ENCODE measurements at places on chromosomes 2 and 18.

DNA sequence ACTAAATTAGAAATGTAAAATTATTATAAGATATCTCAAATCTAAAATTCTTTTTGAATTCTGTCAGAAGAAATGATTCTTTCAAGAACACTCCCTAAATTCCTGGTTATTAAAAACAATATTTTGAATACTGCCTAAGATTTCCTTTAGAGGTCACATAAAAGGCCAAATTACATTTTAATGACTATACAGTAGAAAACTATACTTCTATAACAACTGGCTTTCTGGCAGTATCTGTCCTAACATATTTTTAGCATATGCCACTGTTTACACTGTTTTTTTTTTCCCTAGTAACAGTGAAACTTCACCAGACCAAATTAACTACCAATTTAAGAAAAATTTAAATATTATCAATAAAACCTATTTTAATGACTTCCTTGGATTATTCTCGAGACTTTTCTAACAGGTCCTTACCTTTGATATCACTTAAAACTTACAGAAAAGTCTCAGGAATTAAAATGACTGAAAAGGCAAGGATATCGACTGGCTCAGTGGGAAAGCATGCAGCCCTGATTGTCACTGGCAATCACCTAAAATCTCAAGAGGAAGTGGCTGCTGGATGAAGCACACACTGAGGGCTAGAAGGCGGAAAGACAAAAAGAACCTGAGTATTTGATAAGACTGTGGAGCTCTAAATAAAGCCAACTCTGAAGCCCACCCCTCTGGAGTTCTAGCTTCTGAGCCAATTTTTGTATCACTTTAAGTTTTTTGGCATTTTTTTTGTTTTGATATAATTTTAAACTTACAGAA, 59.6 kb downstream of the SPIRE1 start:
- DNase-seq: no peak

DNA sequence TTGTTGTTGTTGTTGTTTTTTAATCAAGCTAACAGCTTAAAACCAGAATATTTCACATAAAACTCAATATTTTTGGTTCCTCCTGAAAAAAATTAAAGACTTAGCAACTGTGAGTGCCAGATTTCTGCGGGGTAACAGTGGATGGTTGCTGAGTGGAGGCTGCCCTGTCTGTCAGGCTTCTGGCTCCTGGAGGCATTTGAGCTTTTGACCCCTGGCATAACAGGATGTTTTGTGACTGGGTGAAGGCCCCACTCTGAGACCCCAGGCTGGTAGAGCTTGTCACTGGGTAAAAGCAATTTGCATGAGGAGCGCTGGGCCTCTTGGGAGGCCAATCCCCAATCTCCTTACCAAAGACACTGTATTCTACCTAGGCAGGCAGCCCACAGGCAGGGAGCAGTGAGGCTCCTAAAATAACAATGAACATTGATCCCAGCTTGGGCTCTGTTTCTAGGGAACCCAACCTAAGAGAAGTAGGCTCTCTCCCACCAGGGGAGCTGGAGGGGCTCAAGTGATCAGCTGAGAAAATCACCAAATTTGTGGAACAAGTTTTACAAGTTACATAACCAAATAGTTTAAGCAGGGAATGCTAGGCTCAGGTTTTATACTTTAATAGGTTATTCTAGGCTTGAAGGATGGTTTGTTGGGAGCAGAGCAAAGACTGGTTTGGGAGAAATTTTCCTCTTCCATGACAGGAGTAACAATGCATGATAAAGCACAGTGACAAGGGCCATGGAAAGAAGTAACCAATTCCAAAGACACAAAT, 5.9 kb upstream of the SPRED2 start:
- DNase-seq: no peak

- no peak for DNase-seq
Observed at GRCh38 chr2:74033375-74033774, 48.7 kb downstream of the TET3 start.

DNA sequence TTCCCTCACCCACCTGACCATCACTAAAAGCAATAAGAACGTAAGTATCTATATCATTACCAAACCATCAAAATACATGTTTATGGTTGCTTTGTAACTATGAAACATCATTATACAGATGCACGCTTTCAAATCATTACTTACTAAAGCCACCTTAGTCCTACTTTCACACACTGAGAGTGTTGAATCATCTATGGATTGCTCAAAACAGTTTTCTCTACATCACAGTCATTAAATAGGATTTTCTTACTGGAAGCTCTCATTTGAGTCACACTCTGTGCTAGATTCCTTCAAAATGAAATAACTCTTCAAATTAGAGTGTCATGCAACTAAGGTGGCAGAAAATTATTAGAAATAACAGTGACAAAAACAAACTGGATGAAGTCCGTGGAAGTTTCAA, 878.4 kb downstream of the CPS1 start:
- DNase-seq: no peak

DNA sequence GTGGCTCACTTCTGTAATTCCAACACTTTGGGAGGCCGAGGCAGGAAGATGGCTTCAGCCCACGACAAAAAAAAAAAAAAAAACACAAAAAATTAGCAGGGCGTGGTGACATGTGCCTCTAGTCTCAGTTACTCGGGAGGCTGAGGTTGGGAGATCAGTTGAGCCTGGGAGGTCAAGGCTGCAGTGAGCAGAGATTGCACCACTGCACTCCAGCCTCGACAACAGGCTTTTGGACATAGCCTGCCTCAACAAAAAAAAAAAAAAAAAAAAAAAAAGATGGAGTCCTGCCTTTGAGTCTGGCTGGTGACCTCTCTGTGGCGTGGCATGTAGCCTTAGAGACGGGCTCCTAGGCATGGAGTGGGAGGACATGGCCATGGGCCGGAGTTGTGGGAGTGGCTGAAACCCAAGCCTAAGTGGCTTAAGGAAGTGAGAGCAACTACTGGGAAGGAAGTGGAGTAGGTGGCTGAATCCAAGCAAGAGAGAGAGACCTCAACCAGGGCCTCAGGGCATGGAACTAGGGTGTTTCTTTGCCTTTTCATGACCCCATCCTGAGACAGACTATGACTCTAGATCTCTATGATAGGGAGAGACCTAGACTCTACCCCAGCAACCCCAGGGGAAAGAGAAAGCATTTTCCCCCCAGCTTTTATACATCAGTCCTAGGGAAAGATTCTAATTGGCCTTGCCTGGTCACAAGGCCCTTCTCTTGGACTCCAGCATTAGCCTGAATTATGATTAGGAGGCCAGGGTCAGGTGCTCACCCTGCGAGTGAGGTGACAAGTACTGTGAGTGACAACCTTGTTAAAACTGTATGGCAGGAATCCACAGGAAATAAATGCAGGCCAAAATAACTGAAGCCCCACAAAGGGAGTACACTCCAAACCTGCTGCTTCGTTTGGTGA, 34.2 kb downstream of the NPAS2 start:
- DNase-seq: no peak

GRCh38 chr2:236693531-236693930, 123.9 kb downstream of the ACKR3 start:
- DNase-seq: no peak

- DNase-seq: no peak
Observed at GRCh38 chr2:11683966-11684365, 14.0 kb upstream of the NTSR2 start.

DNA sequence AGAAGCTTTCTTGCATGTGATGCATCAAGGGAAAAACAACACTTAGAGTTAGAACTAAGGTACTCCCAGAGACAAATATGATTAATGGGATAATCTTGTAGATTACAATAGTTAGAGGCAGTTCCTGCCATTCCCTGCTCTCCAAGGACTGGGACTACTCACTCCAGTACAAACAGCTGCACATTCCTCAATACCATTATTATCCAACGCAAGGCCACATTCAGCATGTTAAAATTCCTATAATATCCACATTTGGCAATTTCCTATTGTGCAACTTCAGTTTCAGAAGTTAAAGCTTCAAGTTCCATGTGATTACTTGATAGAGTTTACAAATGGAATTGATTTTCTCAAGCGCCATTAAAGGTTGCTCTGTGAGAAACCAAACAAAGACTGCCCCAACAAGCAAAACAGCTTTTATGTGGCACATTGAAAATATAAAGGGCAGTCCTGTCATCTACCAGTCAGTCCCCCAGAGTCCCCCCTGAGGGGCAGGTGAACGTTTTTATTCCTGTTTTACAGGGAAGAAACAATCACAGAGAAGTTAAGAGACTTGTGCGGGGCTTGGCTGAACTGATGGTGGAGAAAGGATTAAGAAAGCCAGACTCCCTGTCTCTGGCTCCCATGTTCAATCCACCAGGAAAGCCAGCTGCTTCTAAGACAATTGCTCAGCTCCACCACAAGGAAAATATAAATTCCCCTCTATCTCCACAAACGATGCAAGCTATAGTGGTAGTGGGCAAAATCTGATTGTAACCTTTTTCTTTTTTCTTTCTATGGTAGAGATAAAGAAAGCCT, 72.6 kb downstream of the TXNL1 start:
- DNase-seq: no peak

- DNase-seq: peak; percentile 48
Observed at GRCh38 chr18:13629841-13630715, 96.3 kb downstream of the FAM210A start.

DNA sequence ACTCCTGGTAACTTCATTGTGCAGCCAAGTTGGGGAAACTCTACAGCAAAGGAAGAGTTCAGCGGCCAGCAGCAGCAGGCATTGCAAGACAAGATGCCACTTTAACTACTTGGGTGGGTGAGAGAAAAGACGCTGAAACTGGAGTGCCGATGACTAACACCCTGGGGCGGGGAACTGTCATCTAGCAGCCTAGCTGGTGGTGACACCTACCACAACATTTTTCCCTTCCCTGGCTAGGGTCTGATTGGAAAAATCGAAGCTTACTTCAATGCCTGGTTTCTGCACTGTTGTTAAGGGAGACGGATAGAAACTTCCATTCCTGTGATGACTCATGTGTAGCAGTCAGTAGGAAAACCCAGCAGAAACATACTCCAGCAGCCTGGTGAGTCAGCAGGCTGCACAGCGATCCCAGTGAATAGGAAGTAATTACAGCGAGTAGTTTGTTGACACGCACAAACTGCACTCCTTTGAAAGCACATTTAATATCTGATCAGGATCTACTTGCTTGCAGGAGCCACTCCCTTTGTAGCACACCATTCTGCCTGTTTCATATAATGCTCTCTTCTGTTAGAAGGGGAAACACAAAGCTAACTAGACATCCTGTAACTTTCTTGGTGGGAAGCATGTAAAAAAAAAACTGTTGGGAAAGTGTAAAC, 62.1 kb upstream of the MAPRE2 start:
- peak; percentile 97 for DNase-seq

- DNase-seq: no peak
Observed at GRCh38 chr2:26000561-26001082, 18.3 kb upstream of the KIF3C start.

GRCh38 chr2:45771261-45771660, 119.8 kb downstream of the PRKCE start:
- no peak for DNase-seq

- no peak for DNase-seq
Observed at GRCh38 chr2:64767670-64768468, 114.2 kb upstream of the SERTAD2 start.

- no peak for DNase-seq
Observed at GRCh38 chr2:223959688-223960087, 2.4 kb downstream of the MRPL44 start.

- no peak for DNase-seq
Observed at GRCh38 chr2:18505703-18506341, 54.6 kb downstream of the RDH14 start.

DNA sequence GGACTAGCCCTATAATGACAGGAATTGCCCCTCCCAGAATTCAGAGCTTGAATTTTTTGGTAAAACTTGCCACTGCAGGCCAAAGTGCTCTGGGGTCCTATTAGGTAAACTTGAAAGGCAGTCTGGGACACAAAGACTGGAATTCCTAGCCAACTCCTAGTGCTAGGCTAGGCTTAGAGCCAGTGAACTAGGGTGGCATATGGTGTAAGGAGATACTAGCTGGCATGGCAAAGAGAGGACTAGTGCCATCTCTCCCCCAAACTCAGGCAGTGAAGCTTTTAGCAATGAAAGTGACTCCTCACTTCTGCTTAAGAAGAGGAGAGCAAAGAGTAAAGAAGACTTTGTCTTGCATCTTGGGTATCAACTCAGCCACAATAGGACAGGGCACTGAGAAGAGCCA, 410.5 kb upstream of the CNTNAP5 start:
- DNase-seq: no peak

DNA sequence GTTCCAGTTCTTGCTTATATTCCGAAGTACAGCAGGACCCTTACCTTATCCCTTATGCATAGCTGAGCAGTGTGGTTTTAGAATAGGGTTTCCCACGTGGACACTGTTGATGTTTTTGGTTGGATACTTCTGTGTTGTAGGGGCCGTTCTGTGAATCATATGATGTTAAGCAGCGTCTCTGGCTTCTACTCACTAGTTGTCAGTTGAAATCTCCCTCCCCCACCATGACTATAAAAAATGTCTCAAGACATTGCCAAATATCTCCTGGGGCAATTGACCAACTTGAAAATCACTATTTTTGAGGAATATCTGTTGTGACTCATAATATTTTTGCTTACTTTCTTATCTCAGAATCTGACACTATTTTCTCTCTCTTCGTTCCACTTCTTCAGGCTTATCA, 713.7 kb downstream of the TSN start:
- DNase-seq: no peak

DNA sequence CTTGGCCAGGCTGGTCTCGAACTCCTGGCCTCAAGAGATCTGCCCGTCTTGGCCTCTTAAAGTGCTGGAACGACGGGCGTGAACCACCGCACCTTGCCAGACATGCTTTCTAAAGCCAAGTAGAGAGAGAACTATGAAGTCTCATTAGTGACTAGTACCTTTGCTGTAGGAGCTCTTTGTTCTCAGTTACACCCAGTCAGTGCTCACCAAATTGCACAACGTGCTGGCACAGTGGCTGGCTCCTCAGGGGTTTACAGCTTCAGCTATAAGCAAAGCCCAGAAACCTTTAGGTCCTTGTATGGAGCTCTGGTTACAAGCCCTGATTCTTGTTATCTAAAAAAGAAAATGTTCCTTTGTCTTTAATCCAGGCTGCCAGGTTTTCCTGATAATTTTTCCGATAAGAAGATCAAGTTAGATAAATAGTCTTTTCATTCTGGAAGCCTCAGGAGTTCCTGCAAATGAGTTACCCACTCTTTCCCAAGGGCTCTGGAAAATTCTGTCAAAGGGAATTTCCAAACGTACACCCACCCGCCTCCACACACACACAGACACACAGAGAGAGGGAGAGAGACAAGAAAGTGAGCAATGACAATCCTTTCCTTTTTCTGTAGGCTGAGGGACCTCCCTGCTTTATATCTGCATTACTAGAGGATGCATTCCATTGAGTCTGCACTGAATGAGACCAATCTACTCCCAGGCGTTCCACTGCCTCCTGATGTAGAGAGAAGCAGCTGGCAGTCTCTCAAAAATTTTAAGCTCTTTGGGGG, 100.2 kb upstream of the CSRNP3 start:
- DNase-seq: no peak

DNA sequence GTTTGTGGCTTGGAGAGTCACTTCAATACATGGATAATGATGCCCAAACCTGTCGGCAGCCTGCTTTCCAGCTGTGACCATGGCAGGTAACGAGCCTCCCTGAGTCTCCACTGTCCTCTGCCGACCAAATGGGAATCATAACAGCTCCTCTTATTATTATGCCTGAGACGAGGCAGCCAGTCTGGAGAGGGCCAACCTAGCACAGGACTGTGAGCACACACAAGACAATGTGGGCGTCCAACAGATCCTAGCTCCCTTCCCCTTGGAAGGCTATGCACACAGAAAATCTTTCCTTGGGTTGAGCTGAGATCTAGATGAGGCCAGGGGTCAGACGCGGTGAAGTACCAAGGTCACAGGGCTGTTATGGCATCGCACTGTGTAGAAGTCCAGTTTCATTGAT, 890 bp upstream of the SLC4A3 start:
- no peak for DNase-seq

All from HCT116 (cell line).